ENCODE measurements at places on chromosomes 16 and 17.
A peak's percentile ranks its signal among the peaks of the same experiment; 100 is the strongest.

DNA sequence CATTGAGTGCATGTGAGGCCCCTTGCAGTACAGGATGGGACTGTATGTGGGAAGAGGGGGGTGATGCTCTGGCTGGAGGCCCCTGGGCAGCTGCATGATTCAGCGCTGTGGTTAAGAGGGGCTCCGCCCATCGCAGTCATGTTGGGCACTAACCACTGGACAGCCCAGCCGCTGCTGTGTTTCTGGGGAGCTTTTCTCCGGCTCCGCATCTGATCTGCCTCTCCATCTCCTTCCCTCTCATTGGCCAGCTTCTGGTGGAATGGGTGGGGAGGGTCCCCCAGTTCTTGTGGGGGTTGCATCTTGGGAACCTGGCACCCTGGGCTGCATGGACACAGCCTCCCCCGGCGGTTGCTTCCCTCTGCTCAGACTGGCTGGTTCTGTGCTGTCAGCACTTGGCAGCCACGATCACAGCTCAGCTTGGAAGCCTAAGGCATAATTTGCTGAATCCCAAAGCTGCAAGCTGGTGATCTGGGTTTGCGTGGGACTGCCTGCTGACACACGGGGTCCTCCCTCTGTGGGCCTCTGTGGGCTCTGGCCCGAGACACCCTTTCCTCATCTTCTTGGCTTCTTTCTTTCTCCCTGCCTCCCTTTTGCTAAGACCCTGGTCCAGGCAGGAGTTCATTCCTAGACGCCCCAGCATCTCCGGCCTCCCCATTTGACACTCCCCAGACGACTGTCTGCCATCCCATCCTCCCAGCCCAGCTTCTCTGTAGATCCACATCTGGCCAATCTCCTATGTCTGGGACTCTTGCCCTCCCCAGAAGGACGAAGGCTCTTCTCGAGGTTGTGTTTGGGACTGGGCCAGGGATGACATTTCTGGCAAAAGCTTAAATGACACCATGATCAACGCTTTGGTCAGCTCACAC is 168.3 kb downstream of the SEC14L1 start:
- DNase-seq, result no peak

- no peak for DNase-seq
Measured at GRCh38 chr17:27259356-27259755, 34.6 kb upstream of the WSB1 start.

- DNase-seq, result no peak
Measured at GRCh38 chr17:17448723-17449122, 28.1 kb upstream of the MED9 start.

- DNase-seq, result no peak
Measured at GRCh38 chr17:29369831-29370735, 20.1 kb upstream of the TAOK1 start.

DNA sequence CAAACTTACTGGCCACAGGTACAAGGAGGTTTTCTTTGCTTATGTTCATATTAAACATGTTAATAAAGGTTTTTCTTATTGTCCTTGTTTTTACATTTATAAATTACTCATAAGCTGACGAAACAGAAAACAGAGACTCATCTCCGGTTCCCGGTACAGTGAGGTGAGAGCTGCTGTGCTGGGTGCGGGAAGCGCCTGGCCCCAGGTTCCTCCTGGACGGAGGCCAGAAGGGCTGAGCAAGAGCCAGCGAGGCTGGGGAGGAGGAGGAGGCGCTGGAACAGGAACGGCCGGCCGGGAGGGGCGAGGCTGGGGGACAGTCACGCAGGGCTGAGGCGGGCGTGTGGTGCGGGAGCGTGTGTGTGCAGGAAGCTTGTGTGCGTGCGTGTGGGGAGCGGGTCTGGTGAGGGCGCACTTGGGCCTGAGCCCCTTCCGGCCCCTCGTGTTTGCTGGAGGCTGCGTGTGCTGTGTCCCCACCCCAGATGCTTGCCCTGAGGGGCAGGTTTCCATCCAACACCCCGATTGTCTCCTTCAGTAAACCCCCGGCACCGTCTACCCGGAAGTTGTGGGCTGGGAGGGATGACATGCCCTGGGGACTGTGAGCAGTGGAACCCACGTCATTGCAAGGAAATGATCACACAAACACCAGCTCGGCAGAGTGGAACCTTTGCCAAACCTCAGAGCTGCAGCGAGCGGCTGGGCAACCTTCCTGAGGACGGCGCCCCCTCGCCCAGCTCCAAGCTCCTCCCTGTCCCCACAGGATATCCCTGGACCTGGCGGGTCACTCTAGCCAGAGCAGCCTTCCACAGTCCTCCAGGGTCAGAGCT is 19.5 kb downstream of the CD7 start:
- peak; percentile 58 for DNase-seq

DNA sequence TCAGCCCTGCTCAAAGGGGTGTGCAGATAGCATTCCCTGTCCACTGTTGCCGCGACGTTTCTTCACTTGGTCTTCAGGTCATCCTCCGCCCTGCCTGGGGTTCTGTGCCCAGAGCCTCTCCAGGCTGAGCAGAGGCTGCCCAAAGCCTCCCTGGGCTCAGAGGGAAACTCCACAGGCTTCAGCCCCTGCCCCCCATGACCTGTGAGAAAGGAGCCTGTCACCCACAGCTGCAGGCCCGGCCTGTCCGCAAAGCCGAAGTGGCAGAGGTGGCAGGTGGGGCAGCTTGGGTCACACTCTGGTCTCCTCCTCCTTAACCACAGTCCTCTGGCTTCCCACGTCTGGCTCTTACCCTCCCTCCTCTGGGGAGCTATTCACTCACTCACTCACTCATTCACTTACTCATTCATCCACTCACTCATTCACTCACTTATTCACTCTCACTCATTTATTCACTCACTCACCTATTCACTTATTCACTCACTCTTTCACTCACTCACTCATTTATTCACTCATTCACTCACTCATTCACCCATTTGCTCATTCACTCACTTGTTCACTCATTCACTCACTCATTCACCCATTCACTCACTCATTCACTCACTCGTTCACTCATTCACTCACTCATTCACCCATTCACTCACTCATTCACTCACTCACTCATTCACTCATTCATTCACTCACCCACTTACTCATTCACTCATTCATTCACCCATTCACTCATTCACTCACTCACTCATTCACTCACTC is 7.1 kb upstream of the CPSF4L start:
- DNase-seq, result no peak

Measured in hypothalamus (tissue), 51 donors.